Right ventricle myocardium superior (tissue), 1 donor: ENCODE measurements at places on chromosomes 6 and 20. TPM values are rescaled to one million over a fixed set of nuclear protein-coding genes. Genes with fewer than 3 reads are reported as not detected.

- peak; percentile 64 for DNase-seq
Observed at GRCh38 chr20:36861625-36861874, 14.4 kb upstream of the TLDC2 start.

SOD2 gene
- total RNA-seq: 1,058 TPM

DNA sequence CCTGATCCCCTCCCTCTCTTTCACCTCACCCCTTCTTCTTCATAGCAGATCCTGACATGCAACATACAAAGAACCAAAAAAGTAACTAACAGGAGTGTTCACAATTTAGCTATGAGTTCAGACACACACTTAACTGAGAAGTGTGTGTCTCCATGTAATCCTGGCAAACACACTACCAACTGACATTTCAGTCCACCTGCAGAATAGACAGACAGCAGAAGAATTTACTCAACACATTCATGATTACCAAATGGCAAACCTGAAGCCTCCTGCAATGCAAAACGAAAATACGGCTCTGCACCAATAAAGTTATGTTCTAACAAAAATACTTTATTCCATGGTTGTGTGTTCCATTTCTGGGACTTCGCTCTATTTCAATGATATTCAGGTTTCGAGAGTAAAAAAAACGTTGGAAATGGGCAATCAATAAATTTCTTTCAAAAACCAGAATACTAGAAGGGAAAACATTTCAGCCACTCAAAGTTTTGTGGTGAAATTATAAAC is 2.6 kb downstream of the BACH2 start:
- no peak for DNase-seq

GRCh38 chr6:118712969-118713368 is 61.6 kb upstream of the CEP85L start:
- no peak for DNase-seq

- DNase-seq: no peak
Observed at GRCh38 chr20:26169506-26169905, 472.9 kb upstream of the ZNF337 start.

HMGCLL1 gene
- total RNA-seq: 2.0 TPM

- DNase-seq: no peak
Observed at GRCh38 chr6:54288474-54288873, 19.8 kb upstream of the TINAG start.
